ENCODE measurements at places on chromosomes 6 and 20.
A peak's percentile ranks its signal among the peaks of the same experiment; 100 is the strongest.

DNA sequence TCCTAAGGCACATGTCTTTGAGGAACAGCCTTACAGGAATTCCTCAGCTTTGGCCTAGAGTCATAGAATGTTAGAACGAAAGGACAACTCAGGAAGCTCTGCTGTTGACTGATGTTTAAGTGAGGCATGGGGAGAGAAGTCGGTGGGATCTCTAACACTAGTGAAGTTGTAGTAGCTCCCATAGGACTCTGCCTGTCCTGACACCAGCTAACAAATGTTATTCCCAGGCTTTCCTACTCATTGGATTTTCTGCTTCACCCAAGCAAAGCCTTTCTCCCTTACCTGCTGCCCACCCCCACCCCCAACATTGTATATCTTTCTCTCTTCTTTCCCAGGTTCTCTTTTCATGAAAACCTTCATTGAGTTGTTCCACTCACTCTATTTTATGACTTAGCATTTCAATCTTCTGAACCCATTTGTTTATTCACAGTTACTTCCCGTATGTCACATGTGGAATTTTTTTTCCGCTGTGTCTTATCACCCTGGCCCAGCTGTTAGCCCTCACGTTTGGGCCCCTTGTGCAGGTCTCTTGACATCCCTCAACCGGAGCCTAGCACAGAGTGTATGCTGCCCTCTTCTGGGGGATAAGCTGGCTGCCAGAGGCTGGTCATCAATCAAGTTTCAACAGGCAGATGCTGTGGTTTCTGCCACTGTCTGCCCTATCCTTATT is 39.2 kb upstream of the RNF8 start:
- DNase-seq = no peak

GRCh38 chr20:42706759-42707158 is 482.9 kb downstream of the PTPRT start:
- DNase-seq = no peak

DNA sequence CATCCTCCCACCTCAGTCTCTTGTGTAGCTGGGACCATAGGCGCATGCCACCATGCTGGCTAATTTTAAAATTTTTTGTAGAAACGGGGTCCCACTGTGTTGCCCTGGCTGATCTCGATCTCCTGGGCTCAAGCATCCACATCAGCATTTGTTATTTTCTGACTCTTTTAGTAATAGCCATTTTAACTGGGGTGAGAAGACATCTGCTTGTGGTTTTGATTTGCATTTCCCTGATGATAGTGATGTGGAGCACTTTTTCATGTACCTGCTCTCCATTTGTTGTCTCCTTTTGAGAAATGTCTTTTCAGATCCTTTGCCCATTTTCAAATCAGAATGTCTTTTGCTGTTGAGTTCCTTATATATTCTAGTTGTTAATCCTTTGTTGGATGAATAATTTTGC is 22.2 kb upstream of the TULP4 start:
- DNase-seq = no peak

DNA sequence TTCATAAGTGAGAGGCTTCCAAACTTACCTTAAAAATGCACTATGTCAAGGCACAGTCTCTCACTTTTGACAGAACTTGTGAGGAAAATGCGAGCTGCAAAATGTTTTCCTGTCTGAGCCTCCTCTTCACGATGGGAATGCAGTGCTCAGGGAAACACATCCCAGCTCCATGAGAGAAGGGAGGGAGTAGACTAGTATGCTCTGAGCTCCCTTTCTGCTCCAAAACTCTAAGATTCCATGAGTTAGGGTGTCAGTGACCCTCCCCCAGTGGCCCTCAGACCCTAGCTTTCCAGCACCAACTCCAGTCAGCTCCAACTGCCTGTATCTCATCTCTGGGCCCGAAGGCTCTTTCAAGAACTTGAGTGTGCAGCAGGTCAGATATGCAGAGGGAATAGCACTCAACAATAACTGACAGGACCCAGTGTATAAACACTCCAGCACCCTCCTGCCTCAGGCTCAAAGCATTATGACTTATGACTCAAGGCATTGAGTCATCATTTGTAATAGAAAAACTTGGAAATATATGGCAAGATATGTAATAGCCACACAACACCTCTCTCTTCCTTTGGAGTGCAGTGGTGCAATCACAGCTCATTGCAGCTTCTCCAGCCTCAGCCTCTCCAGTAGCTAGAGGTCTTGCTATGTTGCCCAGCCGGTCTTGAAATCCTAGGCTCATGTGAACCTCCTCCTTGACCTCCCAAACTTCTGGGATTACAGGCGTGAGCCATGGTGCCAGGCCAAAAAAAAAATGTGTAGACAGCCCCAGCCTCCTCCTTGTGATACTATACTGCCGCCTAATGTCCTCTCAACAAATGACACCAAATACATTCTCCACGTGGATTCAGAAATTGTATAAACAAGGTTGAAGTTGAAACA is 16.7 kb upstream of the ENTPD6 start:
- DNase-seq = peak; percentile 95

DNA sequence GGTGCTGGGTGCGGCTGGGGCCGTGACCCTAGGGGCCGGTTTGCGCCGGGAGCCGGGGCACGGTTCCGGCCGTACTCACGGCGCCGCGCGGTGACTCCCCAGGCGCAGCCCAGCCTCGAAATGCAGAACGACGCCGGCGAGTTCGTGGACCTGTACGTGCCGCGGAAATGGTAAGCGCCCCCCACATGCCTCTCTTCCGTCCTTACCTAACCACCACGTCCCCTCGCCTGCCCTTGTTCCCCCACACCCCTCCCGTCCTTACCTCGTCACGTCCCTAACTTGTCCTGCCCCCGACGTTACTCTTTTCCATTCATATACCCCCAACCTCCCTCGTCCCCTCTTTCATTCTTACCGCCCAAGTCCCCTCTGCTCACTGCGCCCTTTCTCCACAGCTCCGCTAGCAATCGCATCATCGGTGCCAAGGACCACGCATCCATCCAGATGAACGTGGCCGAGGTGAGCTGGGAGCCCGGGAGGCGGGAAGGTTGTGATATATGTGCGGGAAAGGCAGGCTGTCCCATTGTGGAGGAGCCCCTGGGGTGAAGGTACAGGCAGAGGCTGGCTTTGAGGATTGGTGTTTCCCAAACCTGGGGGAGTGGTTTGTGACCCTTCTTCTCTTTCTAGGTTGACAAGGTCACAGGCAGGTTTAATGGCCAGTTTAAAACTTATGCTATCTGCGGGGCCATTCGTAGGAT is 463 bp downstream of the RPS21 start:
- DNase-seq = no peak

DNA sequence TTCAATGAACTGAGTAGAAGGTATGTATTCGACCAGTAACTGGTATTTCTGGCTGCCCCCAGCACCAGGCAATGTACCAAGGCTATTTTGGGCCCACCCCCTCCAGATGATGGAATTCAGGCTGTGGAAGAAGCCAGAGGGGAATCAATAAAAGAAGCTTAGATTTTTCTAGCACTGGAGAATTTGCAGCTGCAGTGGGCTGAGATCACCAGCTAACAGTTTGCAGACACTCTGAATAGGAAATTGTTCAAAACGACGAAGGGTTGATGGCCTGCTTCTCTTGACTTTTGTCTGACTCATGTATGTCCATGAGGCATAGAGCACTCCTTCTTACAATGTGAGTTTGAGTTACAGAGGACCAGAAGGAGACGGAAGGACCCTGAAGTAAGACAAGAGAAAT is 32.4 kb upstream of the FBXO9 start:
- DNase-seq = no peak

- DNase-seq = no peak
These were observed 187.1 kb downstream of the SOX4 start for GRCh38 chr6:21780679-21781078.

DNA sequence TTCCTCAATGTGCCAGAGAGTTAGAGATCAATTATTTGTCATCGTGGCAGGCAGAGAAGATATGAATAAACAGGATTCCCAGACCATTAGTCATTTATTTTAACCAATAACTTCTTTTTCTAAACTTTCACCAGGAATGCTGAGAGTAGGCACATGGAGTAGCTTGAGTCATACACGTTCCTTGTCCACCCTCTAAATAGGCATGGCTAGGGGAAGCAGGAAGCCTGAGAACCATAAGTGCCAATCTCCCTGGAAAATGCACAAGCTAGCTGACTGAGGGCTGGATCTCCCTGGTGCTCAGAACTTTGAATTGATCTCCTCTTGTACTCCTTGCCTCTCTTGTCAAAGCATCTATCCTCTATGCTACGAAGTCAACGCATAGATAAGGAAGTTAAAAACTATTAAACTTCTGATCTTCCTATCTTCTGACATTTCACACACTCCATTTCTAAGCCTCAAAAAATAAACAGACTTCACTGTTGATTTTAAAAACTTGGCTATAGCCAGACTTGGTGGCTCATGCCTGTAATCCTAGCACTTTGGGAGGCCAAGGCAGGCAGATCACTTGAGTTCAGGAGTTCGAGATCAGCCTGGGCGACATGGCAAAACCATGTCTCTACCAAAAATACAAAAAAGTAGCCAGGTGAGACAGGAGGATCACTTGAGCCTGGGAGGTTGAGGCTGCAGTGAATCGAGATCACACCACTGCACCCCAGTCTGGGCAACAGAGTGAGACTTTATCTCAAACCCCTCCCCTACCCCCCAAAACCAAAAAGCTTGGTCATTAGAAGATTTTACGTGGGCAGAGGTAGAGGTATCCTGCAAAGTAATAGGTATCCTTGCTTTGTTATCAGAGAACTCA is 11.8 kb downstream of the ADTRP start:
- DNase-seq = peak; percentile 91

- no peak for DNase-seq
These were observed 32.2 kb downstream of the RAMACL start for GRCh38 chr6:166554316-166554715.

- DNase-seq = no peak
These were observed 1.0 kb downstream of the POU3F2 start for GRCh38 chr6:98835149-98836024.

GRCh38 chr6:125940247-125941041 is 16.1 kb upstream of the HINT3 start:
- no peak for DNase-seq

DNA sequence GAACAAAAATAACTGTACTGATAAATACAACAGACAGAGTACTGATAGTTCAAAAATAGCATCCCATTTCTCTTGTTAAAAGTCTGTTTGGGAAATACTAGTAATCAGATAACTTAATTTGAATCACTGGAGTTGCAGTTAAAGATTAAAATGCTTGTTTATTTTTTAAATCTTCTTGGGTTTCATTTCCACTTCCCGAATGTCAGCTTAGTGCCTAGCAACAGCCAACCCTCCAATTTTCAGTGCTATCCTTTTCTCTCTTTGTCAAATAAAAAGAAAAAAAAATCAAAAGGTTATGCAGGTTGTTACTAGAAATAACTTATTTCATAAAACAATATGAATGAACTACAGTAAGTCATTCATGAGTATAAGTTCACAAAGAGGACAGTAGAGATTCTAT is 257.7 kb upstream of the STXBP5 start:
- DNase-seq = no peak

DNA sequence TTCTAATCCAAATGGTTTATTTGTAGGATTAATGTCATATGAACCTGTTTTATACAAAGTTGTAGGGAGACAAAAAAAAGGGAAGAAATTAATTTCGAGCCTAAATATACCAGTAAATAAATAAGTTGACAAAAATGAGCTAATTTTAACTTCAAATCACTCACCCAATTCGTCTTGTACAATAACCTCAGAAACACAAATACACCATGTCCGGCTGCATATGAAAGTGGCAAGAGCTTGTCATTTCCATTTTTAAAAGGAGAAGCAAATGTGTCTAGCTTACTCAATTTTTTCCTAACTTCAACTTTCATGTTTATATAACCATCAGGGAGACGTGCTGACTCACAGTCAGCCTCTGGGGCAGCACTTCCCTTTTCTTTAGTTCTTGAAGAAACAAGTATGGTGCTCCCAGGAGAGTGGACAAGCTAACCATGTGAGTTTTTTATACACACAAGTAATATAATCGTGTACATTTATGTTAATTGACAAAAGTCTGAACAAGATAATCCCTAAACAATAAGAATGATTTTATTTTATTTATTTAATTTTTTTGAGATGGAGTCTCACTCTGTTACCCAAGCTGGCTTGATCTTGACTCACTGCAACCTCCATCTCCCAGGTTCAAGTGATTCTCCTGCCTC is 55.5 kb upstream of the SGK1 start:
- peak; percentile 44 for DNase-seq

GRCh38 chr20:16710781-16711180 is 19.0 kb upstream of the SNRPB2 start:
- DNase-seq = no peak

DNA sequence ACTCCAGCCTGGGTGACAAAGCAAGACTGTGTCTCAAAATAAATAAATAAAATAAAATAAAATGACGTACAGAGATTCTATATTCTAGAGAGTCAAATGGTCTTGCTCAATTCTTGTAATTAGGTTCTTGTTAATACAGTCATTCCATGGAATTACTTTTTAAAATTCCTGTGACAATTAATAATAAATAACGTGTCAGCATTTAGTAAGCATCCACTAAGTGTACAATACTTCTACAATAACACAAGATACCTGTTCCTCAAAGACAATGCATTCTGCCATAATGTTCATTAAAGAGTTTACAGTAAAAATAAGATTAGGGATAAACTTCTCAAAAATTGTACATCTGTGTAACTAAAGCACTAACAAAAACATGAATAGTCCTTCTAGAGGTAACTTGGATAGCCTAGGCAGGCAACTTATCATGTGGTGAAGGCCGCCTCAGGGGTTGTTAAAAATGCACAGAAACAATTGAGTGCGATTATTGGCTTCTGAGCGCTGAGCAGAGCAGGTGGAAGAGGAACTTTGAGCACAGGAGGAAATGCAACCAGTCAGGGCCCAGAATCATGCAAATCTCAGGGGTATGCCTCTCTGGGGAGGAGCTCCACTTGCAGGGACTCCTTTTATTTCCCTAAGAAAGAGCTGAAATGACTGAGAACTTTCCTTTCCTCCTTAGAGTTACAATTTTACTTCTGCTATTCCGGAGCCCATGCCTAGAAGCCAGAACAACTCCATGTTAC is 37.1 kb downstream of the QRSL1 start:
- no peak for DNase-seq

- DNase-seq = no peak
These were observed 119.6 kb downstream of the TMEM242 start for GRCh38 chr6:157203764-157204163.

GRCh38 chr20:43949741-43950618 is 35.3 kb downstream of the TOX2 start:
- no peak for DNase-seq

DNA sequence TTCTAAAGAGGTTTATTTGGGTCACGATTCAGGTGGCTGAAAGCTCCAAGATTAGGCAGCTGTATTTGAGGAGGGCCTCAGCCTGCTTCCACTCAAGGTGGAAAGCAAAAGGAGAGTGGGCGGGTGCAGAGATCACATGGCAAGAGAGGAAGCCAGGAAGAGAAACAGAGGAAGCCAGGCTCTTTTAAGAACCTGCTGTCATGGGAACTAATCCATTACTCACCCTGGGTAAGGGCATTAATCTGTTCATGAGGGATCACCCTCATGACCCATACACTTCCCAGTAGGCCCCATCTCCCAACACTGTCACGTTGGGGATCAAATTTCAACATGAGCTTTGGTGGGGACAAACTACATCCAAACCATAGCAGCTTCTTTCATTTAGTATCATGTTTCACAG is 53.9 kb downstream of the DHX35 start:
- no peak for DNase-seq

Measured in COLO829 (cell line).